Kidney (tissue), 22 donors: ENCODE measurements at places on chromosomes 5 and 9. TPM values are rescaled to one million over a fixed set of nuclear protein-coding genes. Genes with fewer than 3 reads are reported as not detected.

- no peaks in the 10 kb centered on the region for H3K36me3 ChIP-seq
- no peak overlapping the region for H3K27ac ChIP-seq
- no peaks in the 10 kb centered on the region for H3K27me3 ChIP-seq
- H3K4me1 ChIP-seq = no peaks in the 10 kb centered on the region
- H3K4me3 ChIP-seq = no peak overlapping the region
These were observed 72.9 kb downstream of the RFK start for GRCh38 chr9:76321195-76321828.

DNA sequence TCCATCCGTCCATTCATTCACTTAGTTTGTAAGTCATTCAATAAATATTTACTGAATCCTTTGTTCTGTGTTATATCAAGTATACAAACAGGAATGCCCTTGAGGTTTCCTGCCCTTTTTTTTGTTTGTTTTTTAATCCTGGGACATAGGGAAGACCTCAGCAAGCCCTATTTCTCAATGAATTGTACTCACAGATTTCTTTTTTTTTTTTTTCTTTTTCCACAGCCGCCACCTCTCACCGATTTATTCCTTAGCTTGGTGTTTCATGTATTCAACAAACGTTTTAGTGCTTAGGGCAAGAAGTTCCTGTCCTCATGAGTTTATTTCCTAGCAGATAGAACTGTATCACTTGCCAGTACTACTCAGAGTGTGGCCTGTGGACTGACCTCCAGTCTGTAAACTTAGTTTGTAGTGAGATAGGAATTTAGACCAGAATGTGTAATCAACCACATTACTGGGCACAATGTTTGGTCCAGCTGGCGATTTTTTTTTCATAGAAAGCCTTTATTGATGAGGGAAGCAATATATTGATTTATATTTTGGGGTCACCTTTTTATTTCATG lies 35.4 kb upstream of the C5orf47 start:
- peaks cover 5% of the 10 kb centered on the region for H3K4me1 ChIP-seq
- H3K36me3 ChIP-seq = peaks cover 63% of the 10 kb centered on the region
- H3K27me3 ChIP-seq = no peaks in the 10 kb centered on the region
- no peak overlapping the region for H3K4me3 ChIP-seq
- DNase-seq = no peak

The SIT1 gene
- total RNA-seq = 3.1 TPM

- H3K4me3 ChIP-seq = no peak overlapping the region
- H3K4me1 ChIP-seq = no peaks in the 10 kb centered on the region
- H3K27ac ChIP-seq = no peak overlapping the region
These were observed 62.2 kb upstream of the ZNF462 start for GRCh38 chr9:106800701-106801270.
